ENCODE measurements at places on chromosomes 1 and 21.

GRCh38 chr1:148333875-148334338 is 149.2 kb downstream of the PPIAL4G start:
- DNase-seq: no peak

- no peak for DNase-seq
Observed at GRCh38 chr1:18511874-18512150, 31.1 kb downstream of the KLHDC7A start.

- peak; percentile 76 for DNase-seq
Observed at GRCh38 chr1:86648255-86648654, 56.1 kb upstream of the SH3GLB1 start.

- no peak for DNase-seq
Observed at GRCh38 chr1:58480191-58480590, 66.3 kb downstream of the OMA1 start.

DNA sequence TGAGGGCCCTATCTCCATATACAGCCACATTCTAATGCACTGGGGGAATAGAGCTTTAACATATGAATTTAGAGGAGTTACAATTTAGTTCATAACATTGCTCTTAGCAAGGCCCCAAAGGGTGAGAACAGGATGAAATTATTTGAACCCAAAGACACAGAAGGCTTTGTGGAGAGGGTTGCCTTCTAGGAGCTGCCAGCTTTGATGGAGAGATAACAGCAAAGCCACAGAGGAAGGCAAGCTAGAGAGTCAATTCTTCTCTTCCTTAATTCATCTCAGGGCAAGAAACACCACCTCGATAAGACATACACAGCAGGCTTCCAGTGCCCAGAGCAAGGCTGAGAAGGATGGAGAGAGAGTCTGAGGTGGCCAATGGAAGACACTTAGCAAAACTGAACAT is 94.8 kb upstream of the TMPRSS15 start:
- no peak for DNase-seq

- no peak for DNase-seq
Observed at GRCh38 chr1:224874775-224875174, 54.7 kb upstream of the DNAH14 start.

GRCh38 chr1:9590201-9590600 is 1.5 kb downstream of the TMEM201 start:
- DNase-seq: no peak

DNA sequence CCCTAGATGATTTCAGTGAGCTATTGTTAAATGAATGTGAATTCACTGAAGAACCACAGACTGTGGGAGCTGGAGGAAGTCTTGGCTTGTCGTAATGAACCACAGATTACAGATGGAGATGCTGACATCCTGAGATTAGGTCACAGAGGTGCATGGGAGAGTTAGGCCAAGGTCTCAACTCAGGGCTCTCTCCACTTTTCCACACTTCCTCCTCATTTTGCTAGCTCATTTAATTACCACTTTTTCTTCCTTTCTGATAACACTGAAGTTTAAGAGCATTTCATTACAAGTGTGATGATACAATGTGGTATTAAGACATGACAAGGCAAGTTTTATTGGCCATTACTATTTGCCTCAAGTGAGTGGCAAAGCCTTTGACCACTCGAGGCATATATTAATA is 30.8 kb downstream of the ST6GALNAC3 start:
- DNase-seq: no peak

DNA sequence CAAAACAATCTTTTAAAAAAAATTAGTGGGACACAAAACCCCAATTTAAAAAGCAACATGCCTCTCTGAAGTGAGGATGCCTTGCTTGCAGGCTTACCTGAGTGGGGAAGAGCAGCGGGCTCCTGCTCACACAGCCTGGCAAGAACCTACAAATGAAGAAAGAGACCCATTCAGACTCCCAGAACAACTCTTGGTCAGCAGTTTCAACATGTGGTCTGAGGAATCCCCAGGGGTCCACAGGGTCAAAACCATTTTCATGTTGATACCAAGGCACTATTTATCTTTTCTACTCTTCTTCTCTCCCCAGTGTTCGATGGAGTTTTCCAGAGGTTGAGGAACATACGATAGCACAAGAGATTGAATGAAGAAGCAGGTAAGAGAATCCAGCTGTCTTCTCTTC is 55.9 kb downstream of the SIPA1L2 start:
- DNase-seq: no peak

- peak; percentile 85 for DNase-seq
Observed at GRCh38 chr1:172662464-172663109, 3.7 kb downstream of the FASLG start.

DNA sequence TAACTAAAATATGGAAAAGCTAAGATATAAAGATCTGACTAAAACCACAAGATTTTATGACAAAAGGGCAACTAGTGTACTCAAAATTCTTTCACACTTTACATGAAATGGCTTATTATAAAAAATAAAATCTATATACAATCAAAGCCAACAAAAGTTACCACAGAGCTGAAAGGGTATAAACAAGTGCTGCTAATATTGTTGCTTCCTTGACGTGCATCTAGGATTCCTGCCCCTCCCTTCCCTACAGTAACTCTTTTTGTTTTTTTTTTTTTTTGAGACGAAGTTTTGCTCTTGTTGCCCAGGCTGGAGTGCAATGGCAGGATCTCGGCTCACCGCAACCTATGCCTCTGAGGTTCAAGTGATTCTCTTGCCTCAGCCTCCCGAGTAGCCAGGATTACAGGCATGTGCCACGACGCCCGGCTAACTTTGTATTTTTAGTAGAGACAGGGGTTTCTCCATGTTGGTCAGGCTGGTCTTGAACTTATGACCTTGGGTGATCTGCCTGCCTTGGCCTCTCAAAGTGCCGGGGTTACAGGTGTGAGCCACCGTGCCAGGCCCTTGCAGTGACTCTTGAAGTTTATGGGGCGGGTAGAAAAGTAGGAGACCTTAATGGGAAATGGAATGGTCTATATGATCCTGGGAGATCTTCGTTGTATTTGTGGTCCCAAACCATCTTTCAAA is 4.5 kb downstream of the SRSF4 start:
- no peak for DNase-seq

DNA sequence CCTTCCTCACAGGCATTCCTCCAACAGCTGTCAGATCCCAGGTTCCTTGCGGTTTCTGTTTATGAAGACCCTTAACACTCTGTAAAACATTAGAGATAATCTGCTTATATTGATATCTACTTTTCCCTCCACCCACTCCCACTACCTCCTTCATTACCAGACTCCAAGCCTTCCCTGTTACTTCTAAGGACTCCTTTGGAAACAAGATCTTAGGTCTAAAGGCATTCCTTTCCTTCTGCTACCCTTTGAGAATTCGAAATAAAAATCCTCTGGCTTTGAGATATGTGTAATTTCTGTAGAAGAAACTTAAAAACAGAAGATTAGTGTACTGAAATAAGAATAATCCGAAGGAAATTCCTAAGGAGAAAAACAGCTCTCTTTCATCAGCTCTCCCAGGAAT is 23.7 kb upstream of the LYPLAL1 start:
- no peak for DNase-seq

GRCh38 chr1:224251741-224252146 is 68.7 kb downstream of the DEGS1 start:
- DNase-seq: no peak

DNA sequence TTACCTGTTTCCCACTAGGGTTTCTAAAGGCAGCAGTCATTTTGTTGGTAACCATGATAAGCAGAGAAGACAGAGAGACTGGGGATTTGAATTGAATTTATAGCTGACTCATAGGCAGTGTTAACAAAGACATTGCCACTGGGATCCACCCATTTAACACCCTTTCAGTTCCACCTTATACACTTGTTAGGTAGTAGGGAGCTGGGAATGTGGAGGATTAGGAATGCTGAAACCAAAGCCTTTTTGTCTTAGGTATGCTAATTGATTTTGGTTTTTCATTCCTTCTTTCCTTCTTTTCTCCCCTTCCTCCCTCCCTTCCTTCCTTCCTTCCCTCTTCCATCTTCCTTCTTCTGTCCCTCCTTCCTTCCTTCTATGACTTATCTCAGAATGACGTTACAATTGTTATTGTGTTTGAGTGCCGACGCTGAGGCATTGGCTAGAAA is 7.5 kb upstream of the EVI5 start:
- DNase-seq: no peak

GRCh38 chr1:151133018-151133806 is 13.2 kb downstream of the SEMA6C start:
- no peak for DNase-seq

DNA sequence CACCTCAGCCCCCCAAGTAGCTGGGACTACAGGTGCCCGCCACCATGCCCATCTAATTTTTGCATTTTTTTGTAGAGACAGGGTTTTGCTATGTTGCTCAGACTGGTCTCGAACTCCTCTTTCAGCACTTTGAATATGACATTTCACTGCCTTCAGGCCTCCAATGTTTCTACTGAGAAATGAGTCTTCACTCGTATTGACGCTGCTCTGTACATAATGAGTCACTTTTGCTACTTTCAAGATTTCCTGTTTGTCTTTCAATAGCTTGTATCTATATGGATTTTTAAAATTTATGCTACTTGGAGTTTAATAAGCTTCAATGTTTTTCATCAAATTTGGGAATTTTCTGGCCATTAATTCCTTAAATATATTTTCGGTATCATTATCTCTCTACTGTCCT is 64.7 kb downstream of the GORAB start:
- DNase-seq: no peak

DNA sequence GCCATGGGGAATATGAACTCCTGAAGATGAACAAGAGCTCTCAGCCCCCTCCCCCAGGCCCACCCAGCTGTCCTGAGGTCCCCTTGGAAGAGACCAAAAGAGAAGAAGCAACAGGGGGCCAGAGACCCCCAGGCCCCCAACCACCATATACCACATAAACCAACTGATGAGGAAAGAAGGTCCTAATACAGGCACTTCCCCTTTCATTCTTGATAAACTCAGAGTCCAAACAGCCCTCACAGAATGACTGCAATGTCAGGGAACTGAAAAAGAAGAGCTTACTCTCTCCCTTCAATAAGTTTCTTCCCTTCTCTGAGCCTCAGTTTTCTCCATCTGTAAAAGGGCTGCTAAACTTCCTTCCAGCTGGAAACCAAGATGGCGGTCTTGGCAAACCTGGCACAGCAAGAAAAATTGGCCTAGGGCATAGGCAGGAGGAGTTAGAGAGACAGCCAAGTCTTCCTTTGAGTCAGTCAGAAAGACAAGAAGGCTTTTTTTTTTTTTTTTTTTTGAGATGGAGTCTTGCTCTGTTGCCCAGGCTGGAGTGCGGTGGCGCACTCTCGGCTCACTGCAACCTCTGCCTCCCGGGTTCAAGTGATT is 90.5 kb downstream of the VWA5B1 start:
- DNase-seq: no peak

DNA sequence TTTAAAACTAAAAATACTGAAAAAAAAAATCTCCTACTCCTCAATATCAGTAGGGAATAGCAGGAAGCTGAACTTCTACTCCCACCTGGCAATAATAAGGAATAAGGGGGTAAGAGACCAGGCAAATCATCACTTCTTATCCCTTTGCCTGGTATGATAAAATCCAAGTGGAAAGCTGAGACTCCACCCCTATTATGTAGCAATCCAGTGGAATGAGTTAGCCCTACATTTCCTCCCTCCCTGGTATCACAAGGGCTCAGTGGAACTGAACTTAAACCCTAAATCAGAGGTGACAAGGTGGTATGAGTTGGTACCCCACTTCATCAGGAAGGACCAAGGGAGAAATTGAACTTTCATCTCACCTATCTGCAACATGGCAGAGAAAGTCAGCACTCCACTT is 25.7 kb downstream of the TRIM33 start:
- DNase-seq: peak; percentile 35

- no peak for DNase-seq
Observed at GRCh38 chr1:29267321-29268070, 31.2 kb downstream of the PTPRU start.

DNA sequence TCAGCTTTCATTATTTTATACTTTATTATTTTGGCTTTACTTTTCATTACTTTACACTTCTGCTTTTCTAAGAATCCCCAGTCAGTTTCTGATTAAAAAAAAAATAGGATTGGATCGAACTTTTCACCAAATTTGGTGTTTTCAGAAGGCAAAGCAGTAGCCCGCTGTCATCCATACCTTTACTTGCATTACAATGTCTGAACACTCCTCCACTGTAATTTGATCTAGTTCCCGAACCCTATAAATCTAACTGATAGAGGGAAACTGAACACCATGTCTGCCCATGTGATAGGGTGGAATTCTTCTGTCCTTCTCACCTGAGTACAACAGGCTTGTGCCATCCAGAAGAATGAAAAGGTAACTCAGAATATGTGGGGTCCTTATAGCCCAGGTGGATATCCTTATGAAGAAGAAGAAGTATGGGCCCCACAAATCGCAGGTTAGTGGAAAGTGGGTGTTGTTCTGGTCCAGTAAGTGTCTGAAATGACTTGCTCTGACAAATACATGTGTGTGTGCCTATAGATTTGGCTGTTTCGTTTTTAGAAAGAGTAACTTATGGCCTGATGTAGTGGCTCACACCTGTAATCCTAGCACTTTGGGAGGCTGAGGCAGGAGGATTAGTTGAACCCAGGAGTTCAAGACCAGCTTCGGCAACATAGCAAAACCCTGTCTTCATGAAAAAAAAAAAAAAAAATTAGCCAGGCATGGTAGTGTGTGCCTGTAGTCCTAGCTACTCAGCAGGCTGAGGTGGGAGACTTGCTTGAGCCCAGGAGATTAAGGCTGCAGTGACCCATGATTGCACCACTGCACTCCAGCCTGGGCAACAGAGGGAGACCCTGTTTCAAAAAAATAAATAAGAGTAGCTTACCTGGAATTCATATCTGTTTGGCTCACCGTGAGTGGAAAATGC is 26.6 kb upstream of the CDC14A start:
- no peak for DNase-seq

DNA sequence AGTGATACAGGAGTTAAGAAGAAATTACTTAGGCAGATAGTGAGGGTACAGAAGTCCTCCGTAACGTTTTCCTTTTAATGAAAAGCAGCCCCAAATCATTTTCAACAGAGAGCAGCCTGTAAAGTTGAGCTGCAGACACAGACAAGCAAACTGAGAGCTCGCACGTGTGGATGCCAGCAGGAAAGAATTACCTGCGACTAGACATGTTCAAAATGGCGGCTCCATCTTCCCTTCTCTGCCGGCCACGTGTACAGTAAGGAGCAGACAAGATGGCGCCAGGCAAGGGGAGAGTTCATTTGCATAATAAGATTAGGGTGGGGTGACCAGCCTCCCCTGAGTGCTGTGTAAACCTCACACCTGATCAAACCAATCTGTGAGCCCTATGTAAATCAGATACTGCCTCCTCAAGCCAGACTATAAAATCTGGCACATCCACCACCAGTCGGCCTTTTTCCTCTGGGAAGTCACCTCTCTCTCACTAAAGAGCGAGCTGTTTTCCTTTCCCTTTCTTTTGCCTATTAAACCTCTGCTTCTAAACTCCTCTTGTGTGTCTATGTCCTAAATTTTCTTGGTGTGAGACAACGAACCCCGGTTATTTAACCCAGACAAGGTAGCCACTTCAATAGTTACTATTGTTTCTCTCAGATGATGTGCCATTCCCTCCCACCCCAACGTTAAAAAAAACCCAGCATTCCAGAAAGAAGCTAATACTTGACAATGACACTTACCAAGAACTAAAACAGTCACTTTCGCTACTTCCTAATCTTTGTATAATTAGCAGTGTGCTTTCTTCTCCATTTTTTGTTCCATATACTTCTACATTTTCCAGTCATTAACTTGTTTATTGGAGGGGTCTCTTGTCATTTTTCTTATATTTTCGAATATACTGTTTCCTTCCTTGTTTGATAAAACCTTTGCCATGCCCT is 27.4 kb downstream of the DUSP10 start:
- no peak for DNase-seq

Measured in AG08395 (cell line).